ENCODE measurements at places on chromosomes 2 and 18.

DNA sequence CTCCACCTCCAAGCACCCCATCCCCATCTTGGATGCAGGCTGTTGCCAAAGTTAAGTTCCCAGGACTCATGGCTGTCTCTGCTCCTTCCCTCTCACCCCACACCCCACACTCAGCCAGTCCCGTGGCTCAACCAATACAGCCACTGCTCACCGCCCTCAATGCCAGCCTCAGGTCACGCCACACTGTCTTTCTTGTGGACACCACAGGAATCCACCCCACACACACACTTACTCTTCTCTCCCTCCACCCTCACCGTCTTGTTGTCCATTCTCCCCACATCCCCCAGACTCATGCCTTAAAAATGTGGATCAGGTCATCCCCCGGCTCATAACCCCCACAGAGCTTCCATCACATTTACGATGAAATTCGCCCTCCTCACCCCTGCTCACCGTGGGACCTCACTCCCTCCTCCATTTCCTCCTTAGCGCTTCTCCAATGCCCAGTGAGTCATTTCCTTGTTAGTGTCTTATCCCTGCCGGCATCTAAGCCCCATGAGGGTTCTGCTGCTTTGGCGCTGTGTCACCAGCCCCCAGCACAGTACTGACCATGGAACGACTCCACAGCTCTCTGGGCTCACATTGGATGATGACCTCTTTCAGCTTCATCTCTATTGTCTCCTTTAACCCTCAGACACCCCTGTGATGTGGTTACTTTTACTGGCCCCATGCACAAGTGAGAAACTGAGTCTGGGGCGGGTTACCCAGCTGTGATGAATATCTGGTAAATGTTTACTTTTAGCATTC is 13.8 kb downstream of the MLPH start:
- no peak for DNase-seq

GRCh38 chr2:119293254-119293653 is 69.6 kb downstream of the STEAP3 start:
- no peak for DNase-seq

- DNase-seq, result peak; percentile 5
Observed at GRCh38 chr2:227871375-227871791, at the start of gene DAW1. DAW1 (plus strand) TSS chr2:227871631; CDS start chr2:227871690, 59 bp downstream.

- no peak for DNase-seq
Observed at GRCh38 chr2:120502357-120502756, 156.4 kb downstream of the INHBB start.

- DNase-seq, result no peak
Observed at GRCh38 chr2:61862085-61862484, 8.2 kb upstream of the FAM161A start.

DNA sequence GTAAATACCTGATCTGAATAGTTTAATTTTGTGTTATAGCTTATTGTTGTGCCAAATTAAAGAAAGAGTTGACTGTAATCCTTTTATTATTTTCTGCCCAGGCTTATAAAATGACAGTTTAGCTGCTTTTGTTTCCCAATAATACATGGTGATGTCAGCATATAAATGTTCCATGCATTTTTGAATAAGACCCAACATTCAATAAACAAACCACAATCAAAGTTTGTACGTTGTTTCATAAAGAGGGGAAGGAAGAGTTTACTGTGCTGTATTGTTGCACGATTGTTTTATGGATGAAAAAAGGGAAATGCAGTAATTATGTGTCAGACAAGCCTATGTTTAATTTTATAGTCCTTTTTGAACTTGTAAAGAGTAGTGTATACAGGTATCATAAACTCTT is 177.2 kb upstream of the SCN7A start:
- no peak for DNase-seq

GRCh38 chr2:16034151-16034974 is 94.0 kb downstream of the MYCN start:
- no peak for DNase-seq

- no peak for DNase-seq
Observed at GRCh38 chr18:48904091-48904490, 46.7 kb downstream of the SMAD7 start.

DNA sequence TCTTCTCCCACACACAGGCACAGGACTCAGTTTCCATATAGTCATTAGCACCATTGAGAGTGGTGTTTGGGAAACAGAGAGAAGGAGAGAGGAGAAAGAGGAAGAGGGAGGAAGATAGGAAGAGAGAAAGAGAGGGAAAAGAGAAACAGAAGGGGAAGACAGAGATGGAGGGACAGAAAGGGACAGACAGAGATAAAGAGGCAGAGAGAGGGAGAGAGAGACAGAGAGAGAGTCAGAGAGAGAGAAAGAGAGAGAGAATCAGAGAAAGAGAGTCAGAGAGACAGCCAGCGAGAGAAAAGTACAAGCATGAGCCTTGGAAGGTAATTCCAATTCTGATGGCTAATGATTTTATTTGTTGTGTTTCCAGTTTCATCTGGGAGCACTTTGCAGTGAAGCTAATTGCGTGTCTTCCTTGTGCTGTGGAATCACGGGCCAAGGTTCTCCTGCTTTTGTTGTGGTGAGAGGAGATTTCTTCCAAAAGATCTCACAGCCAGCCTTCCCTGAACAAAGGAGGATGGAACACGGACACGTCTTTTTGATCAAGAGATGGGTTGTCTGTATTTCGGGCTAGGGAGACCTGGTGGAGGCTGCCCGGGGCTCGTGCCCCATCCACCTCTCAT is 153.6 kb upstream of the TWIST2 start:
- DNase-seq, result no peak

DNA sequence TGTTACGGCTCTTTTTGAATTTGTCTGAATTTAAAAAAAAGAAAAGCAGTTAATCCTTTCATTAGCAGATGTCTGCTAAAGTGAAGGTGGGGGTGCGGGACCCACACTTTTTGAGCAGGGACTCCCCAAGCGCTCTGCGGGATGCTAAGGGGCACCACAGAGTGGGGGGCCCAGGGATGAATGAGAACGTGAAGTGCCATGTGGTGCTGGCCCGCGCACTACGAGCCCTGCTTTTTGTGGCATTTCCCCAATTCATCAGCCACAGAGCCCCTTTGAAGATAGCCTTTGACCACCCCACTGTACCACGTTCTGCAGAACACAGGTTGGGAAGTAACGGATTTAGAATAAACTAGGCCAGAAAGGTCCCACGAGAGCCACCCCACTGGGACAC is 28.6 kb downstream of the HS1BP3 start:
- DNase-seq, result no peak

GRCh38 chr18:48838166-48838775 is 112.5 kb downstream of the SMAD7 start:
- no peak for DNase-seq

DNA sequence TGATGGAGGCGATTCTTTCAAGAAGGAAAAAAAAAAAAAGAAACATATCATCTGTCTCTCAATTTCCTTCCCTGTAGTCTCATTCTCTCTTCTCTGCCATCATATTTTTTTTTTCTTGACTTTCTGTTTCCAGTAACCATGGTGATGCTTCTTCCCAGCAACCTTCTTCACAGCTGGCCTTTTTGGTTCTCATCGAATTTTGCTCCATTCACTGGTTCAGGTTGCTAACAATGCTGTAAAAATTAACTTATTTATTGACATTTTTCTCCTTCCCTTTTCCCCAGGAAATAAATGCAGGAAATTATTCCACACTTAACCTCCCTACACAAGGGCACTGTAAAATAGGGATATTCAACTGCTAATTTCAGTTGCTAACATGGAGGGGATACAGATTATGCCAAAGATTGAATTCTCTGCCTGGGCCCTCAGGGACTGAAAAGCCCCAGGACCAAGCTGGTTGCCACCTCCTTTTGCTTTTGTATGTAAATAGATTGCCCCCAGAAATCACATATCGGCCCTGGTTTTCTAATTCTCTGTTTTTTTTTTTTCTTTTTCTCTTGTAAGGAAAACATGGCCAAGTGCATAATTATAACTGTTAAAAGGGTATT is 154.7 kb downstream of the MAP2 start:
- no peak for DNase-seq

DNA sequence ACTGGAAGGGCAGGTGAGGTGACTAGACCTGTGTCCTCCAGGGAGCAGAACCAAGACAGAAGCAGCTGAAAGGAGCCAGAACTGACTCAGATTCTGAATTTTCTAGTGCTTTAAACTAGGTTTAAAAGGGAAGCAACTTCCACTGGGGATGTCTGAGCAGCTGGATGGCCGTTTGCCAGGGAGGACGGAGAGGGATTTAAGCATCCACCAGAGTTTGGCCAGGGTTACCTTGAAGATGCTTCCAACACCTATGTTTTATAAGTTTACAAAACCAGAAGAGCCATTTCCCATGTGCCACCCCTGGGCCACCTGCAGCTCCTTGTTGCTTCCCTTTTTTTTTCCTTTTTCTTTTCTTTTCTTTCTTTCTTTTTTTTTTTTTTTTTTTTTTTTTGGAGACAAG is 48.6 kb upstream of the RBM44 start:
- no peak for DNase-seq

DNA sequence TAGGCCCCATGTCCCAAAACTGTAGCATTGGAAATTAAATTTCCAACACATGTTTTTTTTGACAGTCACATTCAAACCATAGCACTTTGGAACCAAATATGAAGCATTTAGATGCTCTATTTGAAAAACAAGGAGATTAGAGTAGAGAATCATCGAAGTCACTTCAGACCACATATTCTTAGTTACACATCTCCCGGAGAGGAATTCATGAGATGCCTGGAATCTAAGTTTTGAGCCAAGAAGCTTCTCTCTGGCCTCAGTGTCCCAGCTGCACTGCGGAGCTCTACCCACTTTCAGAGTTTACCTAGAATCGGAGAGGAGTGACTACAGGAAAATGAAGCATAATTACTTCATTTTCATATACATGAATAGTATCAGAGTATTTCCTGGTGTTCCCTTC is 385.9 kb downstream of the TNS1 start:
- no peak for DNase-seq

- no peak for DNase-seq
Observed at GRCh38 chr2:73243884-73244570, 9.9 kb downstream of the CCT7 start.

DNA sequence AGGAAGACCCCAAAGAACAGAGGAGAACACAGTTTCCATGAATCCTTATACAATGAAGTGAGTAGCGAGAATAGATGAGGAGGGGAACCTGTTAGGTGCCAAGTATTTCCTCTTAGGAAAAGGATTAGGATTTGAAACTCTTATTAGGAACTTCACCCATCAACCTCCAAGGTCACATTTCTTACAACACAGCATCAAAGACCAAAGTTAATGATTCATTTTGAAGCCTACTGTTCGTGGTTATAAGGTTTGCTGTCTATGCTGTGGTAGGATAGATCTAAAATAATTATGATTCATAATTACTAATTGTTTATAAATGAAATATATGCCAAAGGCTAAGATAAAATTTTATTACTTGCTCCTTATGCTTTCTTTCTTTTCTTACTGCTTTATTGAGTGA is 6.1 kb downstream of the CFAP221 start:
- no peak for DNase-seq

- no peak for DNase-seq
Observed at GRCh38 chr2:8448824-8449556, 232.9 kb upstream of the ID2 start.

GRCh38 chr2:98180456-98180855 is 93.5 kb downstream of the VWA3B start:
- DNase-seq, result no peak

DNA sequence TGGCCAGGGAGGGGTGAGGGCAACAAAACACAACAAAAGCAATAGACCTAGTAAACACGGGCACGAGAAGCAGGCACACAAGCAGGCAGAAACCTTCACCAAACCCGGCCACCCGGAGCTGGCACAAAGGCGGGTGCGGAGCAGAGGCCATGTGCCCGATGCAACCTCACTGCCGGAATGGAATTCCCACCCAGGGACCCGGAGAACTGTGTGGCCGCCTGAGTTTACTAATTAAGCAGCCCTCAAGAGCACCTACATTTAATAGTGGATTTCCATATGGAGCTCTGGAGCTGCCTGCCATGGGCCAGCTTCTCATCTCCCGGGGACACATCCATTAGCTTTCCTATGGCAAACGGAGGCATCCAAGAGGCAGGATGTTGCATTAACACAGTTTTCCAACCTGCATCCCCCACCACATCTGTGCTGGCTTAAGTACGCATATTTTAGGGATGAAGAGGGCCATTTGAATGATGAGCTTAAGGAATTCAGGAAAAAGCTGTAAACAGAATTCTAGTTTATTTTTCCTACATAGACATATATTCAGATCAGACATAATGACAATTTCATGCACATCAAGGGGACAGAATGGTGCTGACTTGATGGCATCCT is 104.5 kb upstream of the SMIM21 start:
- DNase-seq, result no peak

DNA sequence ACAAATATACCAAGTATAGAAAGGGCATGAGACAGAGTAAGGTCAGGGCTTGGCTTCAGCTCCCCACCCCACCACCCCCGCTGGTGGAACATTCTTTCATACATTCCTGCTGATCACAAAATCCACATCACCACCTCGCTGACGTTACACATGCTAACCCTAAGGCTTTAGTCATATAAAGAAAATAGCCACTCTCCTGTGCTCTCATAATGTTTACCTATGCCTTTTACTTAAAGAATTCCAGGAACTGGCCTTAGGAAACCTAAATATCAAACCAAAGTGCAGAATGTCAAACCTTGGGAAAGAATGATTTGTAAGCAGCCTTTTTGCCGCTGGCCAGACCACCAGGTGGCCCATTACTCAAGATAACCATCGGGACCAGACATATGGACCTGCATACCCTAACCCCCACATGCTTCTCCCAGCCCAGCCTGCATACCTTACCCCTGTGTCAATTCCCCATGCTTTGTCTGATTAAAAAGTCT is 136.3 kb upstream of the SLC39A10 start:
- no peak for DNase-seq

DNA sequence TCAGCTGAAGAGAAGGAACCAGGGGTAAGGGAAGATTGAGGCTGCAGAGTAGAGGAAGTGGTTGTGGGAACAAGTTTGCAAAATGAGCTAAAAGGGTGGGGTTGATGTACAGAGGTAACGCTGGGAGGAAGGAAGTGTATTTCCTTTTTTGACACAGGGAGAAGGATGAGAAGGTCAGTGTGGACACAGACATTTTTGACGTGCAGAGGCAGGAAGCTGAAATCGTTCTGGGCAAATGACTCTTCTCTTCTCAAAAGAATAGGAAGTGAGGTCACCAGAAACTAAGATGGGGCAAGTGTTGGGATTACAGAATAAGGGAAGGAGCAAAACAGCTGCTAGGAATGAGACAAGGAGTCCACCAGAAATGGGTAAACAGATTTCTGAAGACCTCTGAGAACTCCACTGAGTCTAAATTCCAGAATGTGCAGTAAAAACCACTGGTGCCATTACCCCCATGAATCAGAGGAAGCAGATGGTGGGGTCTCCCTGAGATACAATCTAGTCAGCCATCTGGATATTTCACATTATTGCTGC is 20.0 kb upstream of the RNF149 start:
- peak; percentile 21 for DNase-seq

Data from activated gamma-delta T cell treated with Interleukin-2 at 50 U/mL for 16 hours (primary cell).